ENCODE measurements at places on chromosomes 7 and 10. TPM values are rescaled to one million over a fixed set of nuclear protein-coding genes. Genes with fewer than 3 reads are reported as not detected.

Gene PIP
- total RNA-seq, result not detected

Gene C7orf57
- total RNA-seq, result 0.15 TPM

Gene ATG9B
- total RNA-seq, result not detected

Gene CYP26C1
- 0.30 TPM for total RNA-seq

Gene CCL24
- not detected for total RNA-seq

Gene SYT15B
- total RNA-seq, result not detected

Gene OR2A5
- total RNA-seq, result not detected

Gene TEX47
- not detected for total RNA-seq

Gene CTAGE15
- total RNA-seq, result not detected

Gene EPHB4
- 146 TPM for total RNA-seq

Gene HOXA7
- 11.9 TPM for total RNA-seq

Gene HTRA1
- 50.4 TPM for total RNA-seq

Gene C1QL3
- 0.05 TPM for total RNA-seq

Gene CYP3A4
- total RNA-seq, result not detected

Gene ABCB8
- total RNA-seq, result 46.2 TPM

Gene ZNF775
- total RNA-seq, result 6.8 TPM

Gene NUTM2E
- 0.05 TPM for total RNA-seq

Gene SUFU
- 7.0 TPM for total RNA-seq

Data from mammary microvascular endothelial cell (primary cell).